ENCODE measurements at places on chromosomes 5 and 9.
A peak's percentile ranks its signal among the peaks of the same experiment; 100 is the strongest.

GRCh38 chr5:1032011-1032410 lies 23.4 kb downstream of the NKD2 start:
- DNase-seq = no peak

GRCh38 chr9:4985386-4986266 lies 554 bp downstream of the JAK2 start:
- peak; percentile 25 for DNase-seq

DNA sequence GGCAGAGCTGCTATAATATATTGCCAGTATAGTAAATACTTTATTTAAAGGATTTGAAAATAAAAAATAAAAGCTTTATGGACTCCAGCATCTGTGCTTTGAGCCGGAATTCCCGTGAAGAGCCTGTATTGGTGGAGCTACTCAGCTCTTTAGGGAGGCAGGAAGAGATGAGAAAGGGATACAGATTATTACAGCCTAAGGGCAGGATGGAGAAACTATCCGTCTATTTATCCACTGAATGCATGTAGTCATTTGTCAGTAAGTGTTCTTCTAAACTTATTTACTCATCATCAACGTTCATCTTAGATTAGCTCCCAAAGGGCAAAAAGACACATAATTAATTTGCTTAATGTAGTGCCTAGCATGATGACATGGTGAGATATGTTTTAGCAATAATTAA lies 48.4 kb downstream of the SLC1A1 start:
- no peak for DNase-seq

DNA sequence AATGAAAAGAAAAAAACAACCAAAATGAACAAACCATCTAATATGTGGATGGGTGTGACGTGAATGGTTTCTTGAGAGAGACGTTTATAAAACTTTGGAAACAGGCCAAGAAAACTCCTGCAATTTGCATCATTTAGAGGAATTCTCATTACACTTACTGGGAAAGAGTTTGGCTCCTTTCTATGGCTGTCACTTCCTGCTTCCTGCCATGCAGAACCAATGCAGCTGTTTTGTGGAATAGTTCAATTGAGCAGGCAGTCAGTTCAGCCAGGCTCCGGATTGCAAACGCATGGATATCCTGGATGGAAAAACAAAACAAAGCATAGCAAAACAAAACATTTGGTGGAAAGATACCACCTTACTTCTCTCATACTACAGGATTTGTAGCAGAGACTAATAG lies 36.6 kb downstream of the FAM114A2 start:
- DNase-seq = no peak

DNA sequence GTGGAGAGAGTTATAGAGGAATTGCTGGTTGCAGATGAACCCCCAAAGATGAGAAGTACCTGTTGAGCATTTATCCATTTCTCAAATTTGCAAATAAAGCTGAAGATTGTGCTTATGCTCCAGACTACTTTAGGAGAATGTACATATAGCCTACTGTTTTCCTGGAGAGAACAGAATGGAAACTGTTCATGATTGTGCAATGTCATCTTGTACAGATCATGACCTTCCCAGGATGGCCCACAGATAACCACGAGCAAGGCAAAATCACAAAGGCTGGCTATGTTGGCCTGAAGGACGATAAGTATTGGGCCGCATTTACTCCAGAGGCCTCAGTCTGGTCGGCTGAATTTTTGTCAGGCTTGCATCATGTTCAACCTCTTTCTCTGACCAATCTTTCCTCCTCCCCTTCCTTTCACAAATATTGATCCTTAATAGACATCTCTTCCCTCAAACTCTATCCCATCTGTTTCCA lies 28.5 kb upstream of the RICTOR start:
- DNase-seq = no peak

DNA sequence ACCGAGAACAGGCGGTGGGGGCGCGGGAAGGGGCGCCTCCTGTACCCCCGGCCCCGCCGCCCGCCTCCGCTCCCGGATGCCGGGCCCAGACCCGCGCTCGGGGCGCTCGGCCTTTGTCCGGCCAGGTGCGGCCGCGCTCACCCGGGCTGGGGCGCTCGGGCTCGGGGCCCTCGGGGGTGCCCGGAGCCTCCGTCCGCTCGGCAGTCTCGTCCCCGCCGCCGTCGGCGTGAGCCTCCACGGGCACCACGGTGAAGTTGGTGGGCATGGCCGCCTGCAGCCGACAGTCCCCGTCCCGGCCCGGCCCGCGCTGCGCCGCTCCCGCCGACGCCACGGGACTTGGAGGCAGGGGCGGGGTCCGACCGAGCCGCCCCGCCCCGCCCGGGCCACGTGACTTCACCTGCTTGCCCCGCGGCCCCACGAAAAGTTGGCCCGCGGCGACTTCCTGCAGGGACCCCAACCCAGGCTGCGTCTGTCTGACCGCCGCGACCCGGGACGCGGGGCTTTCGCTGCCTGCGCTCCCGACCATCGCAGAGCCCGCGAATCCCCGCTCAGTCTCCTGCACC lies at the start of gene SLC12A7:
SLC12A7 (minus strand) TSS at position 337 of the 563 bp plus-strand sequence; CDS start at position 265, 72 bp downstream.
- DNase-seq = peak; percentile 75

DNA sequence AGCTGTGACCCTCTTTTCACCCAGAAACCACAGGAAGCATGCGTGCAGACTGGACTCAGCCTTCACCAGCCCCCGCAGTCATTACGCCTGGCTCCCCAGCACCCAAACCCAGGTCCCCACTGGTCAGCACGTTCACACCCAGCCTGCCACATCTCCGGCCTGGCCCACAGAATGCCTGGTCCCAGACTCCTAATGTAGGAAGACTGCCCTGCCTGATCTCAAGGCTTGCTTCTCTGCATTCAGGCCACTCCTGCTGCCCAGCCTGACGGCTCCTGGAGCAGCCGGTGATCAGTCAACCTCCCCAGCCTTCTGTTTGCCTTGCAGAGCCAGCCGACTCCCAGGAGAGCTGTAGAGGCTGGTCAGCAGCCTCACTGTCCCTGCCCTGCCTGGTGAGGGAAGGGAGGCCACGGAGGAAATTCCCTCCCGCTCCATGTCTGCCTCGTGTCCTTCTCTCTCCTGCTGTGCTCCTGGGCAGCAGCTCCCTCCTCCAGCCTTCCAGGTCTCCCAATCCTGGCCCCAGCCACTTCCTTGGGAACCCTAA lies 25.4 kb downstream of the ADAMTS2 start:
- no peak for DNase-seq

DNA sequence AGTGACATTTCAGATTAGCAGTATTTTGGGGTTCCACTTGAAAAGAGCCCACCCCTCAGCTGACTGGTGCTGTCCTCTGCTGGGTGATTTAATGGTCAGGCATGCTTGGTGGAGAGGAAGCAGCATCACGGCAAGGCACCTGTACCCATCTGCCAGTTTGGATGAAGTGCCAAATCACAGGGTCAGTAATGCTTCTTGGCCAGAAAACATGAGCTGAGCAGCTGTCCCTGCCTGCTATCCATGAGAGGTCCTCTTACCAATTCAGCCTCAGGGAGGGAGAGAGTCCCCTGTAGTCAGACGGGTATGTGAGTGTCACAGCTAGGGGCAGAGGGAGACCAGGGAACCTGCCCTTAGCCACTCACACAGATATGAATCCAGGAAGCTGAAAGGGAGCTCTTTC lies 137.9 kb downstream of the SEC61B start:
- no peak for DNase-seq

DNA sequence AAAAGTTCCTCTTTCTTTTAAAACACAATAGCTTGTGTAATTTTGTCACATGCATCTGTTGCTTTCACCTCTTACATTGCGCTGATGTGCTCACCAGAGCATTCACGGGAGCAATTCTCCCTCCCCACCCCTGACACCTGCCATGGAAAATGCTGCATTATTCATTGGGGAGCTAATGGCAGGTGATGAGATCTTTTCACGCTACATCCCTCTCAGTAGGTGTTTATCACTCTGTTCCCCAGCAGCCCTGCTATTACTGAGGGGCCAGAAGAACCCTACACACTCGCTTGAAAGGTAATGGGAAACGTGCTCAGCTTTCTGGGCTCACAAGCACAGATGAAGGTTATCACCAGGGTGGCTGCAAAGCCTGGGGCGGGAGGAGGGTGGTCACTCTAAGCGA lies 398.0 kb downstream of the PSAT1 start:
- no peak for DNase-seq

DNA sequence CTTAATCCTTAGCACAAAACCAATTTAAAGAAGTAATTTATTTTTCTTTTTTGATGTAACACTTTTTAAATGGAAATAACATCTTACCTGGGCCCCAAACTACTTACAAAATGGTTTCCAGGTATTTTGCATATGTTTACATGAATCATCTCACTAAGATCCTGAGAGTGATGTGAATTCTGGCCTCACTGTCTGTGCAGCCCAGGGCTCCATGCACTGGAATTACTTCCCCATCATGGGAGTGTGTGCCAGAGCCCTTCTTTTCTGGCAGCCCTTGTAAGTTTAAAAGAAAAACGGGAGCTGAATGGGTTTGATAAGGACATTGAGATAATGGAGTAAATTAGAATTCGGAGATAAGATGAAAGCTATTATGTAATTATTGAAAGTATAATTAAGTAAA lies 12.2 kb upstream of the F2R start:
- no peak for DNase-seq

GRCh38 chr9:70642341-70642740 lies 227.9 kb upstream of the KLF9 start:
- DNase-seq = no peak

GRCh38 chr9:127237801-127238200 lies 26.8 kb upstream of the GARNL3 start:
- DNase-seq = no peak

DNA sequence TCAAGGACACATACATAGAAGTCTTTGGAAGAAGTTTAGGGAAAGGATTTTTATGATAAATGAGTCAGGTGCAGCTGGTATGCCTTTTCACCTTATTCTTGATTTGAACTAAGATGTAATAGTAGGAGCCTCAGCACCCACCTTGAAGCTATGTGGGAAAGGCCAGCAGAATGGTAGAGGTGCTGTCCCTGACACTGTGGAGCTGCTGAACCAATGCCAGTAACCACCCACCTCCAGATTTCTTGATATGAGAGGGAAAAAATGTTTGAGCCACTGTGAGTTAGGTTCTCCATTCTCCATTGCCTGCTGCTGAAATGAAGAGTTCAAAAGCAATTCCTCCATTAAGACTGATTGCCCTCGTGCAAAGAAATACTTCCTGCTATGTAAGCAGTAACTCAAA lies 12.2 kb upstream of the HMGCR start:
- no peak for DNase-seq

DNA sequence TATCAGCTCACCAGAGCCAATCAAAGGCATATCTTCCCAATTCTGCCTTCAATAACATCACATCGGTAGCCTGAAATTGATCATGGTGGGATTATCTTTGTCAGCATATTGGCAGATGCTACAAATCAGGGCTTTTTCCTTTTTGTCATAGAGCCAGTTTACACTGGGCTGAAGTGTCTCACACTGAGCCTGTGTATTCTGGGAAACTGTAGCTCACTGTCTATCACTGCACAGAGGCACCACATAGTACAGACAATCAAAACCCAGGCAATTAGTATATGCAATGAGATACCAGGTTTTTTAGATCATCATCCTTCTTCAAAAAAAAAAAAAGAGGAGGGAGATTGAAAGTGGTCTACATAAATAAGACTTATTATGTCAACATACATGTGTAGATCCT lies 46.6 kb downstream of the ADAM19 start:
- DNase-seq = no peak

DNA sequence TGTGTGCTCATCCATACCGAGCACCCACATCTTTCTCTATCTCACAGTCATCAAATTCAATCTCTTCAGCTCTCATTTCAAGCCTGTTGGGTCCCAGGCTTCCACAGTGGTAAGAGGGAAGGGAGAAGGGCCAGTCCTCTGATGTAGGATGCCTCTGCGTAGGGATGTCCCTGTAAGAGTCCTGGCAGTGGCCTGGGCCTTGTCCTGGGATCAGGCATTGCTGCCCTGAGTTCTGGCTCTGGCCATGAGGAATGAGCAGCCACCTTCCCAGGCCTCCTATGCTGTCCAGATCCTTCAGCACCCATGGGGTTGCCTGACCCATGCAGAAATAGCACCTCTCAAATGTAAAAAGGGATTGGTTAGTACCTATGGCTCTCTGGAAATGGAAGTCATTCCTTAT lies 121.2 kb downstream of the EFNA5 start:
- no peak for DNase-seq

DNA sequence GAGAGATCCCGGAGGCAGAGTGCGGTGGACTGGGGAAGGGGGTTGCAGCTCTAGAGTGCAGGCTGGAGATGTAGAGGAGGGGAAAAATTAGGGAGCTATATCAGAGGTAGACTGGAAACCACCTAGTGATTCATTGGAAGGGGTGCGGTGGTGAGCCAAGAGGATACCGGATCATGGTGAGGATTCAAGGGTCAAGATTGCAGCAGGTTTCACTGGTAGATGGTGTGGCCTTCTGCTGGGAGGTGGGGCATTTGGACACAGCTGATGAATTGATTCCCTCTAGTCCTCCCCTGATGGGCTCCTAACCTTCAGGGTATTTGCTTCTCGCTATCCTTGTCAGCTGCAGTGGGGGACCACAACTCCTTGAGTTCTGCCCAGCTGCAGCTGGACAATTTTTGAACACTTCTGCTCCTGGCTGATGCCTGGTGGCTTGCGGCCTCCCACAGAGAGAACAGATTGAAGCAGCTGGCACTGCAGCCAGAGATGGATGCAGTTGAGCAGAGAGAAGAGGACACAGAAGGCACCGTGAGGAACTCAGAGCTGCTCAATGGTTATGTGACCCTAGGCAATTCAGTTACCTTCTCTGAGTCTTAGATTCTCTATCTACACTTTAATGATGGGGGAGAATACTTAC lies 134.4 kb upstream of the ABCA1 start:
- DNase-seq = no peak

DNA sequence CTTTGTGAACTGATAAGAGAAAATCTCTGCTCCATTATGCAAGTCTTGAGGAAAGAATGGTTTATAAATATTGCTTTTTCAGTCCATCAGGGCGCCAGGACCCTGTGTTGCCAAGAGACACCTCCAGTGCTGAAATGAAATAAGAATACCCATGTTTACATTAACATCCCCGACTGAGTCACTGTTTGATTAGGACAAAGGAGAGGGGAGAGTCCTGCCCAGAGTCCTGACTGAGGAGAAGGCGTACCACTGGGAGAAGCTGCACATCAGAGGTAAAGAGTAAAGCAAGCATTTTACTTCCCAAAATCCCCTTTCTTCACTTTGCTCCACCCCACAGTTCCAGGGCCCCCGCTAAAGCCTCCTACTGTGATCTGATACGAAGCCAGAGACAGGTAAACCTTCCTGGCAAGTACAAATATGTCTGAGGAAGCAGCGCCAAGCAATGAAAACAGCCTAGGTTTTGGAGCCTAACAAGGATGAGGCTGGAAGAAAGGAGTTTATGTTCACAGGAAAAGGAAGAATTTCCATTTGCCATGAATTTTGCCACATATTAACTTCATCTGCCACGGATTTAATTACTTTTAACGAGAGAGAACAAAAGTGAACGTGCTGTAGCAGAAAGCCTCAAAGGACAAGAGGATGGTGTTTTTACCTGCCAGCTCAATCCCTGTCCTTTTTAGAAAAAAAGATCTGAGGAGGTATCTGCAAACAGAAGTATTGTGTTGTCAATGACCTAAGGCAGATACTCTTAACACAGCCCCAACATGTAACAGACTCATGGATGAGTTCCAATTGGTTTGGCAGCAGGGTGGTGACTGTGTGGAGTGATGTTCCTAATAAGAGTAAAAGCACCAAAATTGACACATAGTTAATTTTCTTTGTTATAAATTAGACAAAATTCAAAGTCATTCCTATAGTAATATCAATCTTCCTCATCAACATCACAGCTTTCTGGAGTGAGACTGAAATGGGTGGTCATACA lies 209.4 kb upstream of the TLE4 start:
- DNase-seq = no peak

- DNase-seq = no peak
These were observed 92.6 kb downstream of the TMEM174 start for GRCh38 chr5:73265641-73266040.

Data from activated T-cell treated with anti-CD3 and anti-CD28 coated beads, Interleukin-2, amount 50 U/mL, for 1 hour (primary cell).